ENCODE measurements at places on chromosomes 6 and 20. TPM values are rescaled to one million over a fixed set of nuclear protein-coding genes. Genes with fewer than 3 reads are reported as not detected.
A peak's percentile ranks its signal among the peaks of the same experiment; 100 is the strongest.

The HLA-DRB1 gene
- total RNA-seq: 11.8 TPM

The PTK6 gene
- total RNA-seq: 0.11 TPM

The RUNX2 gene
- 5.1 TPM for total RNA-seq

The NCOA3 gene
- total RNA-seq: 74.2 TPM

The ZNF292 gene
- 77.6 TPM for total RNA-seq

The ENTPD6 gene
- total RNA-seq: 54.6 TPM

The LTB gene
- 431 TPM for total RNA-seq

The PTCRA gene
- total RNA-seq: not detected

The RMND1 gene
- total RNA-seq: 22.0 TPM

DNA sequence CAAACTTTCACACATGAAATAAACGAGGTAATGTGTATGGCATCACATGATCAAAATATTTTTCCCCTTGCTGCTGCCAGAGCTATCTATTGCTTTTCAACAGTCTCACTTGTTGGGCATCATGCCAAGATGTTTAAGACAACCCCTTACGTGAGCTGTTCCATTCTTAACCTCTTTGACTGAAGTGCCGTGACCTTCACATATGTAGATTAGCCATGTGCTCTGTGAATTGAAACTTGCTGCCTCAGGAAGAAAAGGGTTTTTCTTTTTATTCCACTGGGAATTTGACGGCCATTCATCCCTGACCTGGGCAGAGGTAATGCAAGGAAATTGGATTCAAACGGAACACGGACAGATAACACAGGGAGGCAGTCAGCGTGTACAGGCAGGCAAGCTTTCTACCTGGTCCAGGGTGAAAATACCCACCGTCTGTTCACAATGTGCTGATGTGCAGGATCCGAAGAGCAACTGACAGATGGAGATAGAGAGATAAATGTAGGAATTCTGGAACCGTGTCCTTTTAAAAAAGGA, 14.2 kb downstream of the ARID1B start:
- DNase-seq: no peak

DNA sequence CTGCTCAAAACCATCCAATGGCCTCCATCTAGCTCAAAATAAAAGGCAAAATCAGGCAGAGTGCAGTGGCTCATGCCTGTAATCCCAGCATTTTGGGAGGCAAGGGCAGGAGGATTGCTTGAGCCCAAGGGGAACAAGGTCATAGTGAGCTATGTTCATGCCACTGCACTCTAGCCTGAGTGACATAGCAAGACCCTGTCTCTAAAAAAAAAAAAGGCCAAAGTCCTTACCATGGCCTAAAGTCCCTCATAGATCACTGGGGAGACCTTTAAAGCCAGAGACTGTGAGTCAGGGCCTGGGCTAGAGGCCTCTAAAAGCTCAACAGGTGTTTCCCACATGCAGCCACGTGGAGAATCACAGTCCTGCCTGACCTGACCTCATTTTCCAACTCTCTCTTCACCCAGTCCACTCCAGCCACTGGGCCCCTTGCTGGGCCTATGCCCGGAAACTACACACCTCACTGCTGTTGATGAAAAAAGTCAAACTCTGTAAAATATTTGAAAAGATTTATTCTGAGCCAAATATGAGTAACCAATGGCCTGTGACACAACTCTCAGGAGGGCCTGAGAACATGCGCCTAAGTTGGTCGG, 28.2 kb upstream of the TAB2 start:
- no peak for DNase-seq

DNA sequence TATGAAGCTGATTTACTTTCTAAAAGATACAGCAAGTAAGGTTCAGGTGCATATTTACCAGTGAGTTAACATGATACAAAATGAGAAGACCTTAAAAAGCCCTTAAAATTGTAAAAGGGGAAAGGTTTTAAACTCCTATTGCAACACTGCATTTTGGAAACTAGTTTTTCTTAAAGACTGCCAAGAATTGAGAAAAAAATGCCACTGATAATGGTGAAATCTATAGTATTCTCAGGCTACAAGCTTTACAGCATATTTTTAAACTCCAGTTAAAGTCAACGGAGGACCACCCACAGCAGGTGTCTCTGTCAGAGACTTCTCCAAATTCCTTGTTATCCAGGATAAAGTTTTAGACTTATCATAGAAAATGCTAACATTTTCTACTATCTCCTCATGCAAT, 53.6 kb downstream of the ELOVL5 start:
- DNase-seq: no peak

GRCh38 chr20:35134472-35134871, 12.7 kb downstream of the EDEM2 start:
- no peak for DNase-seq

- DNase-seq: peak; percentile 63
Observed at GRCh38 chr20:23050847-23051627, 1.6 kb upstream of the THBD start.

DNA sequence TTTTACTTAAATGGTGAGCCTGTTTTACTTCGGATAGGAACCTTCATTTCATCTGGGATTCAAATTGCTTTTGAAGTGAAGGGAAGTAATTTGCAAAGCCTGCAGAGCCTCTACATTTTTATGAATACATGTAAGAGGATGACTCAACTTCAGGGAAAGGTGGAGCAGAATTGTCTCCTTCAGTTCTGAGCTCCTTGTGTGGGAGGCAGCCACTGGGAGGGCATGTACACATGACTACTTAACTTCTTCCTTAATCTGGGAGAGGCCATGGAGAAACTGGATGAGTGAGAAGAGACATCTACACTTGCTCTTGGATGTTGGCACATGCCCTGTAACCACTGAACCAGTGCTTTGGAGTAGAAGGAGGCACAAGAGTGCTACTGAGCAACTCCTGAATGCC, 145.1 kb upstream of the NRSN1 start:
- DNase-seq: no peak

DNA sequence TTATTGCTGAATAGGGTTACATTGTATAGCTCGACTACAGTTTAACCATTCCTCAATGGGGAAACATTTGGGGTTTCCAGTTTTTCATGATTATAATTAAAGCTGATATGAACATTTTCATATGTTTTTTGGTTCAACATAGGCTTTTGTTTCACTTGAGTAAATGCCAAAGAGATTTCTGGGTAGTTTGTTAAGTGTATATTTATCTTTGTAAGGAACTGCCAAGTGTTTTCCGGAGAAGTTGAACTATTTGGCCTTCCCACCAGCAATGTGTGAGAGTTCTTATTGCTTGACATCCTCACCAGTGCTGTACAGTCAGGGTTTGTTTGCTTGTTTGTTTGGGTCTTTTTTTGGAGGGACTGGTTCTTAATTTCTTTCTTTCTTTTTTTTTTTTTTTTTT, 83.7 kb upstream of the RALY start:
- no peak for DNase-seq

DNA sequence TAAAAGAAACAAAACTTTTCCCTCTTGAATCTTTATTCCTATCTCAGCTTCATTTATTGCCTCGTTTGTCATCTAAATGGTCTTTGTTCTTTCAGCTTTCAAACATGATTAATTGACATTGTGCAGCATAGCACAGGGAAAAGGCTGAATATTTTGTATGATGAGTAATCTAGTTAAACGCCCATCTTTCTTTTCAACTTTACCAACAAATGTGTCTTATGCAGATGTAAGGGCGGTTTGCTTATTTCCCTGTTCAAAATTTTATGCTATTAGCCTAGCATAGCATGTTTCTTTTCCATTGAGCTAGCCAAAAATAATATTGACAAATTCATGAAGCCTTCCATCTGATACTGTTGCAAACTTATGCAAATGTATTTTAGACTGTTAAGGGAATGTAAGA, 176.4 kb upstream of the AKAP12 start:
- no peak for DNase-seq

DNA sequence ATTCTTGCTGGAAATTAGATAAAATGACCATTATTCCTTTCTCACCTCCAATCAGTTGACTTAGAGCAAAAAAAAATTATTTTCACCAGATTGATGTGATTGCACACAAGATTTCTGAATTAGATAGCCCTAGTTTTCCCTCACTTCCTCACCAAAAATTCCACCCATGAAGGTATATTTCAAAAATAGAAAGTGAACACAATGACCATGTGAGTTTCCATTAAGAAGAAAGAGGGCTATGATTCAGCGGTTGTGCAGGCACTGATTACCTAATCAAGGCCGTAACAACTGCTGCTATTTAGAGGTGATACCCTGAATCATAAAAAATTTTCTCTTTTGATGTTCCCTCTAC, 19.5 kb upstream of the RALGAPA2 start:
- no peak for DNase-seq

DNA sequence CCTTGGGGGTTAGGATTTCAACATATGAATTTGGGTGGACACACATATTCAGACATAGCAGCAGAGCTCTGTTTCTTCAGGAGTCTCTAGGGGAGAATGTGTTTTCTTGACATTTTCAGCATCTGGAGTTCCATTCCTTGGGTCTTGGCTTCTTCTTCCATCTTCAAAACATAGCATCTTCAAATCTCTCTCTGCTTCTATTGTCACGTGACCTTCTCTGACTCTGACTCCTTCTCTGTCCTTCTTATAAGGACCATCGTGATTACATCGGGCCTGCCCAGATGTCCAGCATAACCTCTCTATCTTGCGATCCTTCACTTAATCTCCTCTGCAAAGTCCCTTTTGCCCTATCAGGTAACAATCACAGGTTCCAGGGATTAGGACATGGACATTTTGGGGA, 101.0 kb upstream of the CHD6 start:
- DNase-seq: no peak

DNA sequence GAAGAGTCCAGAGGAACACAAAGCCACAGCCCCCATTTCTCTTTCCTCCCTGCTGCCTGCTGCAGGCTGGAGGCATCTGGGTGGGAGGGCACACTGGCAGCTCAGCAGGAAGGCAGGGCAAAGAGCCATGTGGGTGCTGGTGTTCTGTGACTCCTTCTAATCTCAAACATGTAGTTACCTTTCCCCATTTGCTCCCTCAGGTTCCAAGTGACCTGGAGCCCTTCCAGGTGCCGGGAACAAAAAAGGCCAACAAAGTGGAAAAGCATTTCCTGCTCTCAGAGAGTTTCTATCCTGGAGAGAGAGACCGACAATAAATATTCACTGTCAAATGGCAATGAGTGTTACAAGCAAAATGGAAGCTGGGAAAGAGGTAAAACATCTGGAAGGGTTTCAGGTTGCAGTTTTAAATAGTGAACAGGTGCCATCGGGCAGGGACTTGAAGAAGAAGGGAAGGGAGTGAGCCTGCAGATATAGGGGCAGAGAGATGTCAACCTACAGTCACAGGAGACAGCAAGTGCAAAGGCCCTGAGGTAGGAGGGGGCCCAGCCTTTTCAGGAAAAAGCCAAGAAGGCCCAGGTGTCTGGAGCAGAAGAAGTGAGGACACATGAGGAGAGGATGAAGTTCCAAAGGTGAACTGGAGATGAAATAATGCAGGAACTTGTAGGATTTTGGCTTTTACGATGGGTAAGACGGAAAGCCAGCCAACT, 43.6 kb upstream of the IYD start:
- no peak for DNase-seq

GRCh38 chr6:123598011-123598410, 38.7 kb downstream of the TRDN start:
- no peak for DNase-seq

DNA sequence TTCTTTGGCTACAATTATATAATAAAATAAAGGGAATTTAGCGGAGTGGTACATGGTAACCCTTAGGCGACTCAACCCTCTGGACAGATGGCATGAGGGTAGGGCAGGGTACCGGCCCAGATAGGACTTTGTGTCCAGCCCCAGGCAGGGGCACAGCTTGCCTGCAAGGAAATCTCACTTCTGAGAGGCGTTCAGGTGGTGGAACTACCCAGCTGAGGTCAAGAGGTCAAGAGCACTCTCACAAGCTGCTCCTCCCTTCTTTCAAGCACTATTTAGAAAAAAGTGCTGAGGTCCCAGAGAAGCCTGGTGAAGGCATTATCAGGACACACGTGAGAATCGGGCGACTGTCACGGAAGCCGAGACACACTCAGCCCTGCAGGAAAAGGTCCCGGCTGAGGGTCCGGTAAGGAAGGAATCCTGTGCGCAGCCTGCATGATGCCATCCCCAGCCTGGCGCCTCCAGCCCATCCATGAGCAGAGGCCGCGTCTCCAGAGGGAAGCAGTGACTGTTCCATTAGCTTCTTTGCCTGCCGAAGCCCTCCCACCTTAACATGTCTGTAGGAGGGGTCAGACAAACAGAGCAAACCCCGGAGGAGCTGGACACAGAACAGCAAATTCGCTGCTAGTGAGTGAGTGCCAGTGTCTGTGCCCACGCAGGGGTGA, 54.8 kb downstream of the WDR27 start:
- no peak for DNase-seq

DNA sequence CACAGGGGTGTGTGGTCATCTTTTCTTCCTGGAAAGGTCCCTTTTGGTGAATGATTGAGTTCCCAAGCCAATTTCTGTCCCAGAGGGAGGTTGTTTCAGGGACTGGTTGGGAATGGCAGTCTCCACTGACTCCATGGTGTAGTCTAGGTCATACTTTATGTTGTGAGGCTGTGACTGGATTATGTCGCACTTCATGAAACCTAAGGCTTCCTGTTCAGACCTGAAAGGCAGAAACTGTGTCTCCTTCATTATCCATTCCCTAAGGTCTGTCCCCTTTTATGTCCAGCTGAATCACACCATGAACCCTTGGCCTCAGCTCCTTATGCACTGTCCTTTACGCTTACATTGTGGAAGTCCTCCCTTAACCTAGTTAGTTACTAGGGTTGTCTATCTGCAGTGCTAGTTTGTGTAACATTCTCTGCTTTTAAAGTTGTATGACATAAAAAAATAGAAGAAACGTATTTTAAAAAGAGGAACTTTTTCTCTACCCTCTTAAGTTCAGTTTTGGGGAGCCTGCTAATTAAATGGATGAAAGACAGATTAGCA, 191.3 kb downstream of the JARID2 start:
- DNase-seq: no peak

GRCh38 chr6:151721671-151722070, 85.8 kb upstream of the ESR1 start:
- no peak for DNase-seq

GRCh38 chr6:117404548-117404947, 21.2 kb downstream of the ROS1 start:
- DNase-seq: no peak

DNA sequence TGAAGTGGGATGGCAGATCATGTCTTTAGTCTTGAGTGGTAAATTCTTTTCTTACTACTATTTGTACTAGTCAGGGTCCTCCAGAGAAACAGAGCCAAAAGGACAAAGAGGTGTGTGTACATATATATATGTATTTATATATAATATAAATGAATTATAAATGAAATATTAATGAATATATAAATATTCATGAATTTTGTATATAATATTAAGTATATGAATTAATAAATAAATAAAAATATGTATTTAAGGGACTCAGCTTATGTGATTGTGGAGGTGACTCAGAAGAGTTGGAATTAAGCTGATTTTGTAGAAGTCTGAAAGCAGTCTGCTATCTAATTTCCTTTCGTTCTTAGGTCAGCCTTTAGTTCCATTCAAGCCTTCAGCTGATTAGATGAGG, 265.3 kb upstream of the MMS22L start:
- DNase-seq: no peak

GRCh38 chr6:9361749-9362148, 926.4 kb upstream of the SLC35B3 start:
- no peak for DNase-seq

GRCh38 chr6:138430361-138431145, 26.5 kb downstream of the HEBP2 start:
- DNase-seq: no peak

GRCh38 chr20:53699085-53699674, 105.5 kb upstream of the ZNF217 start:
- DNase-seq: no peak
